ENCODE measurements at places on chromosomes 1 and 21.

- DNase-seq, result no peak
Observed at GRCh38 chr1:209876078-209876800, 48.5 kb downstream of the UTP25 start.

GRCh38 chr1:235679005-235679404 is 29.4 kb upstream of the GNG4 start:
- no peak for DNase-seq

DNA sequence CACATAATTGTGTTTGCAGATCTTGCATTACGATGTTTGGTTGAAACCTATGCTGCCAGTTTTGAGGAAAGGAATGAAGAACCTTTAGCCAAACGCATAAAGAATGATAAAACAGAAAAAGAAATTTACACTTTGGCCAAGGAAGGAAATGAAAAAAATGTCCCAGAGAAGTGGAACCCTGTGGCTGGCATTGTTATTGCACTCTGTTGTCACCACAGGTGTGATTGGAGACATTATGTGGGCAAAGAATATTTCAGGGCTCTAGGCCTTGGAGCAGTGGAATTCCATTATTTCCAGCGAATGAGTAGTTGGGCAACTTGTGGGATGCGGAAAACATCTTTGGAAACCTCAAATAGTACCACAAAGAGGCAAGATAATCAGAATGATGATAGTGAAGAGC is 14.9 kb downstream of the TRMT13 start:
- no peak for DNase-seq

DNA sequence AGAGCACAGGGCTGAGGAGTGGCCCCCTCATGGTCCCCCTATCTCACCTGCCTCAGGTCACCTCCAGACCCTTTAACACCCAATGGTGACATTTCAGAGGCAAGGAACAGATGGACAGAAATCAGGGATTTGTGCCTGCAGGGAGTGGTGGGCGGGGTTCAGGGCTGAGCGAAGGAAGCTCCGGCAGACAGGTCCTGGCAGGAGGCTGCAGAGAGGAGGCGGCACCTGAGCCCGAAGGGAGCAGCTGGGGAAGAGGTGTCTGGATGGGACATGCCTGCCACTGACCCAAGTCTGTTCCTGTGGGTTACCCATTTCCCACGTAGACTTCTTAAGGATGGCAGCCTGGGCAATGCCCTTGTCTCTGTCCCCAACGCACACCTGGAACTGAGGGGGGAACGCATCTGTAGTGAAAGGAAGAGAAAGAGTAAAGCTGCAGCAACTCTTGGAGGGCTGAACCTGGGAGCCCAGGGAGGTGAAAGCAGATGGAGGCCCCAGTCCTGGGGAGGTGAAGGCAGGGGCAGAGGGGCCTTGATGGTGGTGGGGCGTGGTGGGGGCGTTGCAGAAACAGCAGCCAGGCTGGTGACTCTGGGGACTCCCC is 61.6 kb upstream of the ADARB1 start:
- DNase-seq, result no peak

DNA sequence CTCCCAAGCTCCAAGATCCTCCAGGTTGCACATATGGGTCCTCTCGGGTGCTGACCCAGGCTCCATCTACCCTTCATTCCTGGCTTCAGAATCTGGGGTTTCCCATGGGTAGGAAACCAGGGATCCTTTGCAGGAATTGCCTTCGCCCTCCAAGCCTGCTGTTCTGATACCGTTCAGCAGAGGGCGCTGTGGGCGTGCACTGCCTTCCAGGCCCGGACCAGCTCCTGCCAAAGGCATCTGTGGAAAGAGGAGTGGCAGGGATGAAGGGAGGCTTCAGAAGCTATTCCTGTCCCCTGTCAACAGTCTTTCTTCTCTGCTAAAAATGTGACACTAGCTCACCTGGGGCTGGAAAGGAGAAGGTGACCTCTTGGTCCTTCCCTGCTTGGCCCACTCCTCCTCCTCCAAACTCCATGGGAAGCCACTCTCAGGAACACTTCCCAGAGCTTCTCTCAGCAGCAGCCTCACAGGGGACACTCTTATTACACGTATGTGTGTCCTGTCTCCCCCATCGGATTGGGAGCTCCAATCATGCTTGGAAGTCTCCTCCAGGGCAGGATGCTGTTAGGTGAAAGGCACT is 71.2 kb downstream of the VWA5B1 start:
- DNase-seq, result peak; percentile 93

DNA sequence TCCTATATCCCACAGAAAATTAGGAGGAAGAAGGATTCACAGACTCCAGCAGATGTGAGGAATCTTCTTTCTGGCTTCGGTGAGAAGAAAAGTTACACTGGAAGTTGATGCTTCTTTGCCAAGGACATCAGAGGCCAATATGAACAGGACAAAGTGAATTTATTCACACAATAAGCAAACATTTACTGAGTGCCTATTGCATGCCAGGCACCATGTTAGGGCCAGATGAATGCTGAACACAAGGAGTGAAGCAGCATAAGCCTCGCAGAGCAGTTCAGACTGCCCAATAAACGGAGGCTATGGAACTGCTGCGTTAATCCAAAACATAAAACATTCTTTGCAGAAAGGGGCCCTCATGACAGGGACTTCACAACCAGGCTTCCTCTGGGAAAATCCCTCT is 114.6 kb downstream of the LMX1A start:
- no peak for DNase-seq

DNA sequence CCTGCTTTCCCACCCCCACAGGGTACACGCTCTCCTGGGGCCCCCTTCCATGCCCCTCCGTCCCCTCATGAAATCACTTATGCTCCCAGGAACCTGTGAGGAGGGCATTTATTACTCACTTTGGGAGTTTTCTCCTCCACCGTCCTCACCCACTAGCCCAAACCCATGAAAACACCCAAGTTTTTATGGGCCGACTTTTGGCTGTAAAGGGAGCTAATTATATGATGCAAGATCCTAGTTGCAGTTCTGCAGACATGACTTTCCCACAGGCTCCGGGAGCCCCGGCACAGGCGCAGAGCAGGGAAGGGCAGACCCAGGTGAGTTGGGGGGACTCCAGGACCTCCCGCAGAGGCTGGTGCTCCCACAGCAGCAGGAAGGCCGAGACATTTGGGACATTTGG is 29.7 kb downstream of the EPHA2 start:
- DNase-seq, result no peak

GRCh38 chr21:34844924-34845238 is 176.1 kb downstream of the CLIC6 start:
- no peak for DNase-seq

GRCh38 chr1:204826970-204827369 is 43.7 kb upstream of the NFASC start:
- no peak for DNase-seq

DNA sequence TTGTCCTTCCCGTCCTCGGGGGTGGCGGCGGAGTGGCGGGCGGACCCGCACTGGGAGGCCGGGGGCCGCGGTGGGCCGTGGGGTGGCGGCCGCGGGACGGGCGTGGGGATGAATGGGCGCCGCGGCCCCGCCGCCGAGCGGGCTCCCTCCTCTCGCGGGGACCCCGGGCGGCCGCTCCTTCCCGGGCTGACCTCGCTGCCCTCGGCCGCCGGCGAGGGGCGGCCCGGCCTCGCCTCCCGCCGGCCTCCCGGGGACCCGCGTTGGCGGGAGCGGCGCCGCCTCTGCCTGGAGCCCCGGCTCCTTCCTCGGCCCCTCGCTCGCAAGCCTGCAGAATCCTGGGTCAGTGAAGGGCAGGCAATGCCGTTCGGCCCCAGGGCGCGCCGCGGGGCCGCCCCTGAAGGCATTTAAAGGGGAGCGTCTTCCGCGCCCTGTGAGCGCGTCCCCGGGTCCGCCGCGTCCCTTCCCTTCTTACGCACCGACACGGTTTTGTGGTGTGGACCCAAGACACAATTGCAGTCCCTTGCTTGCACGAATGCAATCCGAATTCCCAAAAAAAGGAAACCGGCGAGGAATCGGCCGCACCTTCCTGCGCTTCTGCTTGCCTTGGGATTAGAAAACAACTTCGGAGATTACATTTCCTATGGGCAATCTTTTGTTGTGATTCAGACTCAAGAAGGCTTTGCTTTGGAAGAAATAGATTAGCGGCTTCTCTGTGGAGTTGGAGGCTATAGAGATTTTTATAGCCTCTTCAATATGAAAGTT is 776 bp downstream of the ITSN1 start:
- DNase-seq, result peak; percentile 66

GRCh38 chr1:244397131-244397530 is 54.6 kb downstream of the ADSS2 start:
- DNase-seq, result no peak

DNA sequence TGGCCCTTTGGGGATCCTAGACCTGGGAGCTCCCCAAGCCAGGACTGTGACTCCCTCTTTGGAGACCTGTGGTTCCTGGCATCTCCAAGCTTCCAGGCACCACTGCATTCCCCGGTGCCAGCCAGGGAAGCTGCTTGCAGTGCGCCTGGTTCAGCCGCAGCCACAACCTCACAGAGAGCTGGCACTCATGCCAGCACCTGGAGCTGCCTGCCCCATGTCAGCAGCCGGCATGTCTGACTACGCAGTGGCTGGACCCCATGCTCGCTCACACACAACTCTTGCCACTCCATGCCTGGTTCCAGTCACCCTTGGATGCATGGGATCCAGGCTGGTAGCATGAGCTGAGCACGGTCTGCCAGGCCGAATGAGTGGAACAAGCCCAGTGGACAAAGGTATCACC is 426.6 kb downstream of the LRRIQ3 start:
- no peak for DNase-seq

- no peak for DNase-seq
Observed at GRCh38 chr1:196684476-196684875, 32.6 kb downstream of the CFH start.

GRCh38 chr1:34398241-34398915 is 221.7 kb downstream of the C1orf94 start:
- no peak for DNase-seq

DNA sequence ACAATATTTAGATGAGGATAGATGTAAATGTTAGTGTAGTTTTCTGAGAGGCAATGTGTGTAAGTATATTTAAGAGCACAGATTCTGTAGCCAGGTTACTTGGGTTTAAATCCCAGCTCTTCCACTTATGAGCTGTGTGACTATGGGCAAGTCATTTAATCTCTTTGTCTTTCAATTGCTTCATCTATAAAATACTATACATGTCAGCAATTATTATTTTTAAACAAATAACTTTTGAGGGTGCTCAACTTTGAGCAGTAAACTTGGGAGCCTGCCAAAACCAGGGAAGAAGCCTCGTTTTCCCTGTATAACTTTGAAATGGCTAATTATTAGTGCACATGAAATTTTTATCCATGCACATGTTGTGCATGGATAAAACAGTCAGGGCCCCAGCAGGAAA is 222.8 kb downstream of the FOXD2 start:
- no peak for DNase-seq

DNA sequence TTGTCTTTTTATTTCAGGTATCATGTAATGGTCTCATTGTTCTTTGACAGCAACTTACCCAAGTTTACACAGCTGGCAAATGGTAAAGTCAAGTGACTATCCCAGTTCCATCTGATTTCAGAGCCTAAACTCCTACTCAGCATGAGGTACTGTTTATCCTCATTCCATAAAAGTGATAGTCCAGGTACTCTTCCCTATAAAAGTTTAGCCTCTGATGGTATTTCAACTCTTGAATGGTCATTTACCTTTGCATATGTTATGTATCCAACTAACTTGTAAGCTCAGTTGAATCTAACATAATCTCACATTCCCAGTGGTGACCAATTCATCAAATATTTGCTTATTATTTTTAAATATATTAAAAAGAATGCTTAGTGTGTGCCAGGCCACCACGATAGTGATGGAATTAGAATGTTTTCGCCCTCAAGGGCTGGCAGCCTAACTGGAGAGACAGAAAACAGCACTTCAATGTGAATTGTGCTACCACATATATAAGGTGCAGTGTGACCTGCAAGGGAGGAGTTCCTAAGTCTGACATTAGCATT is 307.1 kb downstream of the CTH start:
- no peak for DNase-seq

DNA sequence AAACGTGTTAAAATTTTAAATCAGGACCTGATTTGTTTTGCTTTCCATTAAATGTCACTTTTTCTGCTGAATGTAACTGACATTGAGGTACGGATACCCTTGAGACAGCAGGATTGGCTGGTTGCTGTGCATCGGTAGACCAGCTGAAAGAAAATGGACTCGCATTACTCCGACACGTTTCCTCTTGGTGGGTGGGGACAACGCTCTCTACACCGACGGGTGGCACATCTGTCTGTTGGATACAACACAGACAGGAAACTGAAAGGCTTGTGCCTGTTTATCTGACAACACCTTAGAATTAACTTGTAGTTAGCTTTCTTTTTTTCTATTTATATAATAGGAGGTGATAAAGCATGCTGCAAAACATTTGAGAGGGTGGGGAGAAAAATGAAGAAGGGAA is 19.4 kb downstream of the PRPF38A start:
- DNase-seq, result no peak

GRCh38 chr1:201508809-201509208 is 1.9 kb upstream of the CSRP1 start:
- no peak for DNase-seq

DNA sequence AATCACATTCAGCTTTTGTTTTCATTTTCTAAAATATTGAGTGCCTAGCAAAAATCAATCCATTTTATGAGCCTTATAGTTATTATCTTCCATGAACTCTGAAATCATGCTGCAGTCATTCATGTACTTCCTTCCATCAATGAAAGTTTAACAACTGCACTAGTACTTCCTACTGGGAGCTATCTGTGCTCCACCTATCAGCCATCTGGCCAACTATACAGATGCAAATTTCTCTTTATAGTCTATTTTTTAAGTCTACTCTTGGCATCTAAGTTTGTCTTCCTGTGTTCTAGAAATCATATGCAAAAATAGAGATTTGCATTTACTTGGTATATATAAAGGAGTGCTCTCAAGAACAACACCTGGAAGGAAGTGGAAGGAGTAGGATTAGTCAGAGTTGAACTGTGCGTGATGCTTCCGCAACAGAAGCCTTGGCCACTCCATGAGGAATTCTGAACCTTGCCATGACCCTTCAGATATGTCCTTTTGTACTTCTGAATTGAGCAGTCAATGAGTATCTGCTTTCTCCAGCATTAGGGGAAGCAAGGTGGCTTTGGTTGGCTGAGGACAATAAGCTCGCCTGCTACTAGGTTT is 403.2 kb upstream of the ADAMTS5 start:
- DNase-seq, result no peak

- DNase-seq, result no peak
Observed at GRCh38 chr1:9906466-9906865, 3.6 kb downstream of the CTNNBIP1 start.

- no peak for DNase-seq
Observed at GRCh38 chr1:22545141-22545540, 18.1 kb upstream of the EPHA8 start.

DNA sequence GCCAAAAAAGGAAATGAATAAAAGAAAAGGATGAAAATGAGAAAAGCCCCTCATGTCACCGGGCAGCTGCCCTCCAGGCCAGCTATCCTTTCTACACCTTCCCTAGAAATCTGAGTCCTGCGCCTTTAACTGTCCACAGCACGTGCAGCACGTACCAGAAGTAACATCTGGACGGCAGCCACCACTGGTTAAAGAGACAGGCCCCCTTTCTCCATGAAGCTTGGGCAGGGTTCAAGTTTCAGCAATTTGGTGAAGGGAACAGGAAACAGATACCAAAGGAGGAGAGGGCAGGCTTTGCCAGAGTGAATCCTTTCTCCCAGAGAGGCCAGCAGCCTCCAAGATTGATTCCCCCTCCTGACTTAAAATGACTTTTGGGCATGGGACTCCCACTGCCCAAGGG is 3.6 kb upstream of the KIAA2013 start:
- DNase-seq, result no peak

- DNase-seq, result no peak
Observed at GRCh38 chr1:94597701-94598100, 56.1 kb upstream of the F3 start.

- DNase-seq, result no peak
Observed at GRCh38 chr1:31981972-31982371, 31.7 kb upstream of the KHDRBS1 start.

All from glutamatergic neuron (in vitro differentiated cells).